ENCODE measurements at places on chromosomes 11 and 22. TPM values are rescaled to one million over a fixed set of nuclear protein-coding genes. Genes with fewer than 3 reads are reported as not detected.
A peak's percentile ranks its signal among the peaks of the same experiment; 100 is the strongest.

DNA sequence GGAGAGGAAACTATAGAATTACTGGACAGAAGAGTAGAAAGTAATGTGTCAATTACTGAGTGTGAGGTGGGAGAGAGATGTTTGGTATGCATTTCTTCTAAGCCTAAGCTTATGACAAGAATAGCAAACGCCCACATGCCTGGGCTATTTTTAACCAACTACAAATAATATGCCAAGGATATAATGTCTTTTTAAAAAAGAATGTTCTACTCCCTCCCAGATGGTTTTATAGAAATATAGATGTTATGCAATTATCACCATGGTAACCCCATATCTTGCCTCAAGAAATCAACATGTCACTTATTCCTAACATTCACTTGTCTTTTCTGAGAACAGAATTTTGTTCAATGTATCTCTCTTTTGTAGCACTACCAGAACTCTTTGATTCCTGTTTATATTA, 996.7 kb upstream of the CHORDC1 start:
- peak; percentile 19 for DNase-seq

DNA sequence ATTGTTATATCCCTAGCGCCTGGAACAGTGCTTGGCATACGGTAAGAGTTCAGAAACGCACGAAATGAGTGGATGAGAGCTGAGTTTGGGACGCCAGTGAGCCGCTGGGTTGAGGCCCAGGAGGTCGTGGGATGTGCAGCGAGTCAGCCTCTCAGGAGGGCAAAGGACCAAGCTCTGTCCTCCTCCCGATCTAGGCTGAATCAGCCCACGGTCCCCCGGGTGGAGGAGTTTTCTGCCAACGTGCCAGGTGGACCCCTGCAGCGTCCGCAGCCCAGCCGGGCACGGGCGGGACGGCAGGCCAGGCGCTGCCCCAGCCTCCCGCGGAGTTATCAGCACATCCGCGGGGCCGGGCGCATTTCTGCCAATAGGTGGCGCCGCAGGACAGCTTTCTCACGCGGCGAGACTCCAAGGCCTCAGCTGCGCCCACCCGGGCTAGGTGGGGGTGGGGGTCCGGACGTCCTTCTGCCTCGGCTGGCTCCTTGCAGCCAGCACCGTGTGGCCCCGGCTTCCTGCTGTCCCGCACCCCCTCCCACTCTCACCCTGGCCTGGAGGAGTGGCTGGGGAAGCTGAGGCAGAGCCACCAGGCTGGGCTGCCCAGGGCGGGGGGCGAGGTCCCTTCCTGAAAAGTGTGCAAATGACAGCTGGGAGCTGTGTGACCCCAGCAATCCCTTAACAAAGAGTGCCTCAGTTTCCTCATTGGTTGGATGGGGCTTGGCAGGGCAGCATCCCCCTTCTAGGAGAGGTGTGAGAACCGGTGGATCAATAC, 2.2 kb upstream of the RPS19BP1 start:
- DNase-seq = peak; percentile 45

DNA sequence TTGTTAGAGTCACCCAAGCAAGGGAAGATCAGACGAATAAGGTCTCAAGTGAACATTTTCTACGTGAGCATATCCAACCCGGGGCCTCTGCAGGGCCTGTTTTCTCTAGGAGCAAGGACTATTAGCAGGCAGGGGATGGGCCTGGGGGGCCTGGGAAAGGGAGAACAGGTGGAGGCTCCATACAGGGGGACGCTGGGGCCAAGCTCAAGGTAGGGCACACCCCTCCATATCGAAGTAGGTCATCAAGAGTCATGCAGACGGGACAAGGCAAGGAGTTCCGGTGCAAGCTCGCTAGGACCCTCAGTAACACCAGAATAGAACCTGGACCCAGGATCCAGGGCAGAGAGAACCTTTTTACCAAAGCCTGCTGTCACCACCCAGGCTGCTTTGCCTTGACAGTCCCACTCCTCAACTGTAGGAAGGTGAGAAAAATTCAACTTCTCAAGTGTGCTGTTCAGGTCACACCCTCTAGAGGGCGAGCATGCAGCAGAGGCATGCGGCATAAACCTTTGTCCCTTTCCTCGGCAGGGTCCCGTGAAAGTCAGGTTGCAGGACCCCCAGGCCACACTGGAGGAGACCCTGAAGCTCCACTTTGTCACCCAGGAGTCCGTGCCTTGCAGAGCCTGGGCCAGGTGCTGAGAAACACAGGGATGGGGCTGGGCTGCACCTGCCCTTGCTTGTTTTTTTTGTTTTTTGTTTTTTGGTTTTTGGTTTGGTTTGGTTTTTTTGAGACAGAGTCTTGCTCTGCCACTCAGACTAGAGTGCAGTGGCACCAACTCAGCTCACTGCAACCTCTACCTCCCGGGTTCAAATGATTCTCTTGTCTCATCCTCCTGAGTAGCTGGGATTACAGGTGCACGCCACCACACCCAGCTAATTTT, 8.6 kb upstream of the APOBEC3B start:
- DNase-seq = no peak

The ASPHD2 gene
- polyA plus RNA-seq = 4.1 TPM

The TPBGL gene
- polyA plus RNA-seq = 0.01 TPM

The GNG3 gene
- 0.07 TPM for polyA plus RNA-seq

The TREH gene
- polyA plus RNA-seq = not detected

DNA sequence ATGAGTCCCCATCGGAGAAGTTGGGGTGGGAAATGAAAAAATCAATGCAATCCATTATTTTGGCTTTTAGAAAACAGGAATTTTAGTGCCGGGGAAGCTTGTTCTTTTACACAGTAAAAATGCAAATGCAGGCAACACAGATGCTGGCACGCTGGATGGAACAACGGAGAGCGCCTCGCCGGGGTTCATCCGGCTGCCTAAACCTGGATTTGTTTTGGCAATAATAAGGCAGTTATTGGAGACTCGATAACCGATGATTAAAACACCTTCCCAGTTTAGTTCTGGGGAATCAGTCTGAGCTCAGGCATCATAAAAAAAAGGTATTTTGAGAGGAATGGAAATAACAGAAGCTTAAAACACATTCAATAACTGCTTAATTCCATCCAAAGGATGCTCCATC, 2.9 kb downstream of the DSCAML1 start:
- DNase-seq = no peak
